Stomach (tissue), 19 donors: ENCODE measurements at places on chromosomes 11 and 22.

- DNase-seq, result no peak
These were observed 16.3 kb downstream of the PARVA start for GRCh38 chr11:12393691-12394090.

- no peak for DNase-seq
These were observed 162.3 kb upstream of the GRK3 start for GRCh38 chr22:25402160-25402500.

- no peak for DNase-seq
These were observed 495 bp downstream of the GPR137 start for GRCh38 chr11:64285885-64286800.

- peak; percentile 1 for DNase-seq
These were observed 84.3 kb upstream of the SHISAL1 start for GRCh38 chr22:44396727-44397722.

- peak; percentile 87 for DNase-seq
These were observed 50.3 kb upstream of the TCF20 start for GRCh38 chr22:42320443-42321416.
